NCI-H1105 treated with DMSO at 0.1 percent for 48 hours (cell line): ENCODE measurements at places on chromosomes 13 and 19.

DNA sequence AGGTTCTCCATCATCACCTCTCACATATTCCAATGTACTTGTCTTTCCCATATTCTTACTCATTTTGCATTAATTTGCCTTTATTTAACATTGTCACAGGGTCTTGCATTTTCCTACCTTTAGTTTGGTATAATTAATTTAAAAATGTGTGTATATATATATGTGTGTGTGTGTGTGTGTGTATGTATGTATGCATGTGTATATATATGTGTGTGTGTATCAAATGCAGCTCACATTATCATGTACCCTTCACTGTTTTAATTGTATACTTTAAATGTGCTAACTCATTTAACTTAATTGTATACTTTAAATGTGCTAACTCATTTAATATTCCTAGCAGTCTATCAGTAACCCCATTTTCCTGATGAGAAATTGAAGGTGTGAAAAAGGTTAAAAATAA, 104.5 kb downstream of the PCDH9 start:
- DNase-seq: no peak

- no peak for DNase-seq
These were observed 5.8 kb upstream of the FLT3LG start for GRCh38 chr19:49468199-49468598.

DNA sequence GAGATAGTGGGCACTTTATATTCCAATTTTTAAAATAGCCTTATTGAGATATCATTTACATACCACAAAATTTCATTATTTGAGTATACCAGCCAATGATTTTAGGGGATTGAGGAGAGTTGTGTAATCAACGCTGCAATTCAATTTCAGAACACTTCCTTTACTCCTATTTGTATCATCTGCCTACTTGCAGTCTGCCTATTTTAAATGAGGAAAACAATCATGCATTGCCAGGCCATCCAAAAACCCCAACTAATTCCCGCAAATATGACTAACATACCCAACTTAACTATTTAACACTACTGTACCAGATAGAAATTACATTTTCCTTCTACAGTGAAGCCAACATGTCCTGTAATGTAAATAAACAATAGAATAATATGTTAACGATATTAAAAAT, 26.7 kb downstream of the CAB39L start:
- no peak for DNase-seq

DNA sequence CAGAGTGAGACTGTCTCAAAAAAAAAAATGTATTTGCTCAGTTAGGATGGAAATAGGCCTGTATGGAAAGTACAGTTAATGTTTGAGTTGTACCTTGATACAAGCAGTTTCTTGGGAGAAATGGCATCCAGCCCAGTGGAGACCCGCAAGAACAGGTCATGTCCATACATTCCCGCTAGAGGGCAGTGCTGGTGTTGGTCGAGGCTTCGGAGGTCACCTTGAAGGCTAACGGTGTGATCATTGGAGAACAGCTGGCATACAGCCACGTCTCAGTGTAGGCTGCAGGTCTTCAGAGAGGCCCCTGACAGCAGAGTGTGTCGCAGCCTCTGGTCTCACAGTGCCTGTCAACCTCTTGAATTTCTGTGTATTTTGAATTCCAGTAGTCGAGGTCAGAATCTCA, 7.5 kb downstream of the ZNF610 start:
- peak; percentile 77 for DNase-seq

- DNase-seq: no peak
These were observed 131.9 kb upstream of the FNDC3A start for GRCh38 chr13:48843630-48844380.

- no peak for DNase-seq
These were observed 12.2 kb downstream of the MRPS31 start for GRCh38 chr13:40758811-40759210.

DNA sequence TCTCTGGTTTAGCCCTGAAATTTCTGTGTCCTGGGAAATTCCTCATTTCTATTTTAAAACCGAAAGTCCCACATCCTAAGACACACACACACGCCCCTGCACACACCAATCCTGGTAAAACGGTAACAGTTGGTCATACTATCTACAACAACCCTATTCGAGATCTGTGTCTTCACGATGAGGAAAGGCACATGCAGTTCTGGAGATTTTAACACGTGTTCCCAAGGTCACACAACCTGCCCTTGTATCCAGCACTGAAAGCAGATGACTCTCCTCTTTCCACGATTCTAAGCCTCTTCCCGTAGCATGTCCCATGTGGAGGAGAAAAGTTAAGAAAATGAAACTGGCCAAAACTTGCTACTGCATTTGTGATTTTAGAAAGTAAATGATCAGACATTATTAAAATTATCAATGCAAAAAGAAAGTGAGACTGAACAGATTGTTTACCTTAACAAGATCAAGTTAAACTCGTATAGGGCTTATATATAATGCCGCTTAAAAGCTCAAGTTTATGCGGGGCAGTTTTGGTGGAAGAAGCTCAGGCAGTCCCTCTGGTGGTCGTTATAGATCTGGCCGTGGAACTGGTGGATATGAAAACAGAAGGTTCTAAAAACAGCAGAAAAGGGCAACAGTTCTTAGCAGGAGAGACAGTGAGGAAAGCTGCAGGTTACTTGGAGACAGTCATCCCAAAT, 32.7 kb downstream of the VSTM1 start:
- DNase-seq: no peak

DNA sequence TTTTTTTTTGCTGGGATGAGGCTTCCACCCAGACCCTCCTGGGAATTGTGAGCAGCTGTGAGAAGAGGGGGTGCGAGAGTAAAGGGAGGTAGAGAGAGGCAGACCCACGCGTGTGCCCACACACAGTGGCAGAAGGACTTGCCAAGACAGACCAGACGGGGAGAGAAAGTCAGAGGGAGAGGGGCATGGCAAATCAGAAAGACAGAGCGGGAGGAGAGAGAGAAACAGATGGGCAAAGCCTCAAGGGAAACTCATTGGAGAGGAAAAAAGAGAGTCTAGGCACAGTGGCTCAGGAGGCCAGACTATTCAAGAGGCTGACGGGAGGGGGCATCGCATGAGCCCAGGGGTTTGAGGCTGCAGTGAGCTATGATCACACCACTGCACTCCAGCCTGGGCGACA, 17.0 kb downstream of the CATSPERG start:
- no peak for DNase-seq

DNA sequence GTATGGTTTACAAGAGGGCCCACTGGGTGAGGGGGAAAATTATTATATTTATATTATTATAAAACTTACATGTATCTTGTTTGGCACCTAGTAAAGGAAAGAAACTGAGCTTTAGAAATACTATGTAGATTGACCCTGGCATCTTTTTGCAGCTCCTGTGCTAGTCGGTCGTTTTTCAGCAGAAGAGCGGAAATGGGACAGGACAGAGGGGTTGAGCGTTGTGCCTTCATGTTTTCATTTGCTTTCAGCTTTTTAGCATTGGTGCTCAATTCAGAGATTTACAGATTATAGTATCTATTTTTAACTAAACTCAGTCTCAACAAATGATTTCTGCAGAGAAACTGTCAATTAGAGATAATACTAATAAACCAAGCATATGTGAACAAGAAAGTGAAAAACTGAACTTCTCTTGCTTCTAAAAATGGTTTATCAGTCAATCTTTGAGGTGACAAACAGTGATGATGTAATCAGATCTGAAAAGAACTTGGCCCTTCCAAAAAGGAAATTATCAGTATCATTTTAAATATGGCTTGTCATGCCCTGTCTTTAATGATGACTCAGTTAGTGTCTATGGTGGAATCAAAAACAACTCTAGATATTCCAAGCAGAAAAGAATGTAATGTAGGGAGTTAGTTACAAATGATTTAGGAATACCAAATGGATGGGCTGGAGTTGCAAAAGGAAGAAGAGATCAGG, 56.9 kb upstream of the KCTD4 start:
- no peak for DNase-seq

- no peak for DNase-seq
These were observed 18.8 kb downstream of the TYK2 start for GRCh38 chr19:10361569-10362011.

DNA sequence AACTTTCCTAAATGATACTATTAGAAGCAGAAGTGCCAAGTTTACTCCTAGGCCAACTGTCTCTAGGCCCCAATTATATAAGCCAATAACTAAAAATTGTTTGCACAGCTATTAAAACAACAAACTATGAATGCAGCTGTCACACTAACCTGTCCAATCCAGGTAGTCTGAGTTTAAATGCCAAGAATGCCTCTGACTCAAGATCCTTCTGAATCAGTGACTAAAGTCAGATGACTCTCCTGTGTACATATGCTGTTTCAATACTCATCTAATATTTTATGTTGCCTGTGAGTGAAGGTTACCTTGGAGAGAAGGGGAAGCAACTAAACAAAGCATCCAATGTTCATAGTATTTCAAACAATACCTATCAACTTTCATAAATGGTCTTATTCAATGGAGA, 257.0 kb downstream of the ENOX1 start:
- no peak for DNase-seq

- no peak for DNase-seq
These were observed 127.5 kb downstream of the RFC3 start for GRCh38 chr13:33945477-33945876.

- peak; percentile 29 for DNase-seq
These were observed 81.6 kb downstream of the DPF1 start for GRCh38 chr19:38142176-38143035.

- peak; percentile 55 for DNase-seq
These were observed 754 bp upstream of the SIX5 start for GRCh38 chr19:45769821-45770191.

DNA sequence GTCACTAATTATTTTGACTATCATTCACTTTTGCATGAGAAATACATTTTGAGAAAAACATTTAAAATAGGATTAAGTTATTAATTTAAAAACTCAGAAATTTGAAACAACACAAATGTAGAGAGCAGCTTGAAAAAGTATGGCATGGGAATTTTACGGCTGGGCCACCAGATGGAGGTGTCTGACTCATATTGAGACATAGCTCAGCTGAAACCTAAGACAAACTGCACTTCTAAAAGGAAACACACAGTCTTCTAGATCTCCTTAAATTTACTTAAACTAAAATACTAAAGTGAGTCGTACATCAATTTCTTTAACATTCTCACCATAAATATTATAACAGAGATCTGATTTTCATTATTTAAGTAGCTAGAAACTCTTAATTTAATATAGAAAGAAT, 41.9 kb upstream of the POSTN start:
- DNase-seq: peak; percentile 30

DNA sequence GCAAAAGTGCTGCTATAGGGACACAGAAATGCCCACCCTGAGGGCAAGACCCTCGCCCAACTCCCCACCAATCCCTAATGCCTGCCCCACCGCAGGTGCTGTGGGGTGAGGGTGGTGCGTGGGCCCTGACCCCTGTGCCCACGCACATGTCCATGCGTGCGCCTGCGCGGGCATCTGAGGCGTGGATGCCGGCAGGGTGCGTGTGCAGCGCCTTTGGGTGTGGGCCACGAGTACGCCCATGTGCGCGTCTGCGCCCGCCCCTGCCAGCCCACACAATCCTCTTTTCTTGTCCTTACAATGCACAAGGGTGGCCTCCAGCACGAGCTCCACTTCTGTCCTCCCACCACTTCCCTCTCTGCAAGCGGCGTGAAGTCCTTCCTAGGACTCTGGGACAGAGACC, 14.3 kb downstream of the FUT6 start:
- DNase-seq: no peak

- peak; percentile 41 for DNase-seq
These were observed 23.2 kb downstream of the RFX2 start for GRCh38 chr19:6087074-6087571.

GRCh38 chr13:89857502-89857901, 1490.0 kb upstream of the MIR17HG start:
- no peak for DNase-seq

GRCh38 chr19:44951179-44952159, 3.7 kb upstream of the CLPTM1 start:
- peak; percentile 60 for DNase-seq

DNA sequence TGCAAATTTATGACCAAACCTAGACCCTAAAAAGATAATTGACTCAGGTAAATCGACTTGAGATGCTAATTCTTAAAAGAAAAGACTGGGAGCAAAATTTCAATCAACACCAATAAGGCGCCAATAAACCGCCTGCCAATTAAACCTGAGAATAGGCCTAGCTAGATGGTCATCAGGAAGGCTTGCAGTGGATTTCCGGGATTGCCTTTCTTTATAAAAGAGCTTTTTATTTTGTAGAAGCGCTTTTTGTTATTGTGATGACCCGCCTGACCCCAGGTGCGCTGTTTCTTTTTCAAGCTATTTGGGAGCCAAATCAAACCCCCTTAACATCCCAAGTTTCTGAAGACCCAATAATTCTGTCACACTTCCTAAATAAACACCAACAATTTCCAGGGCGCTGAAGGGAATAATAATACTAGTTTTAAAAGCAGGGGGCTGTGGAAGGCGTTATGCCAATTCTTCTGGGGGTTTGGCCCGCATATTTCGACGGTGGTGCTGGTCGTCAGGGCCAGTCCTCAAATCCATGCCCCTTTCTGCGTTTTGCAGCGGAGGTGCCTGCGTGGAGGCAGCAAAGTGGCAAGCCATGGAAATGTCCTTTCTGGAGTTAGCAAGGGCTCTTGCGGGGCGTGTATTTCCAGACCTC, 2.9 kb upstream of the ZIC5 start:
- DNase-seq: no peak

DNA sequence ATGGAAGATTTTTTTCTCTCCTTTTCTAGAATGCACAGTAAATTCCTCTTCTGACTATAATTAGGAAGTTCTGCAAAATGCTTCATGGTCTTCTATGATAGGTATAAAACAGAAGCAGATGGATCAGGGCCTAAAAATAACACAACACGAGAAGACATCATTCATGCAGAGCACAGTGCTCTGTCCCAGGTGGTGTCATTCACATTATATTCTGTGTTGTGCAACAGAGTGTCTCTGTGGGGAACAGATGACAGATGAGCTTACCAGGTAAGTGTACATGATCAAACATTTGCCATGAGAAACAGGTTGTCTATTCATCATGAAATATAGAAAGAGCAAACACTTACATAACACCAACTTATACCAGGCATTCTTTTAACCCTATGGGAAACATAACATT, 288.3 kb downstream of the KCTD12 start:
- DNase-seq: no peak

GRCh38 chr19:38951187-38951586, 20.4 kb downstream of the MRPS12 start:
- DNase-seq: no peak
